ENCODE measurements at places on chromosomes 11 and 22.

- no peak for DNase-seq
Observed at GRCh38 chr11:67287355-67288197, 1.5 kb upstream of the ANKRD13D start.

- DNase-seq = no peak
Observed at GRCh38 chr22:37425369-37425768, 1.9 kb downstream of the ELFN2 start.

DNA sequence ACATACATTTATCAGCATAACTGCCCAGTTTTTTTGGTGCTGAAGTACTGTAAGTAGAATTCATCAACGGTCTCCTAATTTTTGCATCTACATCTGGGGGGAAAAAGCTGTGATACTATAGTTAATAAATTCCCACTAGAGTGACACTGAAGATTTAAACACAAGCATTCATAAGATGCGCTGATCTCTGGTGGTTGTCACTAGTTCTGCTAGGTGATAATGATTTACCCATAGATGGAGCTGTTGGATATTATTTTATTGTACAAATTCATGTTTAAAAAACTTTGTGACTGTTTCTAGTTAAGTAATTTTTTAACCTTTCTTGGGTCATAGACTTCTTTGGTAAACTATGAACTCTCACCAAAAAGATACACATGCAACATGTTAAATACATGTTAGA, 106.6 kb downstream of the EMSY start:
- no peak for DNase-seq

GRCh38 chr11:99554232-99554903, 533.6 kb downstream of the CNTN5 start:
- no peak for DNase-seq

DNA sequence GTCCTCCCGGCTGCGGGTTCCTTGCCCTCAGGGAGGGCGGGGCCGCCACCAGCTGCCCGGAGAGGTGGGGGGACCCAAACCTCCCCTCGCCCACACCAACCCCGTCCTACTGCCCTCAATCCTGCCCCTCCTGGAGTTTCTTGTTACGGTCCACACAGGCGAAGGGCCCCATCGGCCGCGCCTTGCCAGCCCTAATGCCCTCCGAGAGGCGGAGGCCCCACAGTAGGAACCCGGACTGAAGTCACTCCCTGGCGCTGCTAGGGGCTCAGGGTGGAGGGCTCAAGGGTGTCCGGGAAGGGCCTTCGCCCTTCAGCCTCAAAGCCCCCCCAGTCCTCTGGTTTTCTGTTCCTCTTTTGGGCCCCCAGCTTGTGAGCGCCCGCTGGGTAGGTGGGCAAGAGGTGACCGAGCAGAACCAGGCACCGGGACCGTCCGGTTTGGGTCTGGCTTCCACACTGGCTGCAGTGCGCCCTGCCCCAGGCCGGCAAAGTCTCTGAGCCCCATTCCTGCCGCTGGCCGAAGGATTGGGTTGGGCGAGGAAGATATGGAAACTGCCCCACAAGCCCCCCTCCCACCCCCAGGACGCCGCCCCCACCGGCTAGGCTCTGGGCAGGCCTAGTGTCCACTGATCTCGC, 24.5 kb downstream of the DUSP8 start:
- DNase-seq = no peak

DNA sequence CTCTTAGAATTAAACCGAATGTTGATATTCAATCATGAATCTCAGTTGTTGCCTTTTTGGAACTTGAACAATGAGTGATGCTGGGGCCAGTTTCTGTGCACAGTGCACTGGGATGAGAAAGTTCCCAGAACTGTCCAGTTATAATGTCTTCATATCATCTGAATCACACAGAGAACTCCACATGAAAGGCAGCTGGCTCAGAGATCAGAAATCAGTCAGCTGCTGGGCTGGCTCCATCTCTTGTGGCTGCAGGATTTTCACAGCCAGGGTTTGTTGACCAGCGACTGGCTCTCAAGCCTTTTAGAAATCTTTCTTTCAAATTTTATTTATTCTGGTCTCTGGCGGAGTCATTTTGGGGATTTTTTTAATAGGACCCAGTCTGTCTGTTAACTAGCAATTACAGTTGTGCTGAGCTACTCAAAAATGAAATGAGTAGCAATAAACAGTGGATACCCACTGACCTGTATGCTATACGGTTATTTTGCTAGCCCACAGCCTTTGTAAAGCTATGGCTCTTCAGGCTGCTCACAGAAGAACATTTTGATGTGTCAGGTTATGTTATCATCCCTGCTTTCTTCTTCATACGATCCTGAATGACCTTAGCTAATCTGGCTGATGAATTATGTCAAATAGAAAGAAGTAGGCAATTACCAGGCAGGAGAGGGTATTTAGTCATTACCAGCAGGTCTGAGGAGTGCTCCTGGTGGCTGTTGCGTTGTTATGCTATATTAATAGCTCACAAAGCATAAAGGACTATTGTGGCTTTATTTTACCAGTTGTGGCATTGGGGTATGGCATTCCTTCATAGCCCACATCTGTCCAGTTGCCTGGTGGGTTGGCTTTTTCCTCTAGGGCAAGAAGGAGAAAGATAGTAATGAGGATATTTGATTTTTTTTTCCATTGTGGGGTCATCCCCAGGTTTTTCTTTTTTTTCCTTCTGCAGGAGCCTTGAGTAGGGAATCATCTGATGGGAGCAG, 3.6 kb downstream of the FAT3 start:
- DNase-seq = no peak

DNA sequence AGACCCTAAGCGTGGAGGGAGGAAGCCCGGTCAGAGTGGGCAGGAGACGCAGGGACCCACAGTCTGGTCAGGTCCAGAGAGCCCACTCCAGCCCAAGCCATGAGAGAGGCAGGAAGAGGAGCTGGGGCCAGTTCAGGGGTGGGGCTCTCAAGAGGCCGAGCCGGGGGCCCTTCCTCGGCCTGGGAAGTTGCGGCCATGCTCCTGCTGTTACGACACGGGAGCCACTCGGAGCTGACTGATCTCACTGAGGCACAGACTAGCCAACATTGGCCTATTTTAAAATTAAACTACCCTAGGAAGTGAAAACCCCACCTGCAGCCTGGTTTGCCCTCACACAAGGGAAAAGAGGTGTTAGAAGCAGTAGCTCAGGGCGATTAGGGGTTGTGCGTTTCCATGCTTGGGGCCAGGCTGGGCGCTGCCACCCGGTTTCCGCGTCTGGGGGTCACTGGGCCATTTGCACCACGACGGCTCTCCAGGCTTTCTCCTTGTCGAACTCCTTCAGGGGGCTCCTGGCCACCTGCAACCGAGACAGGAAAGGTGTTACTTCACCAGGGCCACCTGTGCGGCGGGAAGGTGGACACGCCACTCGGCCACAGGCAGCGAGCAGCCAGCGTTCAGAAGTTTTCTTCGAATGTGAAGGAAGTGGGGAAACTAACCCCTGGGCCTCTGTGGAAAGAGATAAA, 3.2 kb upstream of the TTLL8 start:
- no peak for DNase-seq

- DNase-seq = no peak
Observed at GRCh38 chr11:65852508-65853245, 5.3 kb downstream of the CFL1 start.

DNA sequence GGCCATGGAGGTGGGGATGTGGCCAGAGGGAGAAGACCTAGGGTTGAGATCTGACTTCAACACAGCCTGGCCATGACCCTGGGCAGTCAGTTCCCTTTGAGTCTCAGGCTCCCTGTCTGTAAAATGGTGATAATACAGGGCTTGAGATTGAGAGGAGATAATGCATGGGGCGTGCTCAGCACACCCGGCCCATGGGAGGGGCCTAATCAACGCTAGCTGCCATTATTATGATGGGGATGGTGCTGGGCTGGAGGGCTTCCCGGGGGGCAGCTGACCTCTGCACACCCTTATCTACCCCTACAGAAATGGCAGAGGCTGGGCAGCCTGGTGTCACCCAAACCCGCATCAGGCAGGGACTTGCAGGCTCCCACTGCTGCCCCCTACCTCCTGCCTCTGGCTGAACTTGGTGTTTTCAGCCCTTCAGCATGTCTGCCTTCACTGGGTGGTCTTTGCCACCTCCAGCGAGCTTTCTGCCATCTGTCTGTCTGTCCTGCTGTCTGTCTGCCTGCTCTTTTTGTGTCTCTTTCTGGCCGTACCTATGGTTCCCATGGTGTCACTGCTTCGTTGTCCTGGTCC, 84.5 kb downstream of the CACNA1I start:
- no peak for DNase-seq

DNA sequence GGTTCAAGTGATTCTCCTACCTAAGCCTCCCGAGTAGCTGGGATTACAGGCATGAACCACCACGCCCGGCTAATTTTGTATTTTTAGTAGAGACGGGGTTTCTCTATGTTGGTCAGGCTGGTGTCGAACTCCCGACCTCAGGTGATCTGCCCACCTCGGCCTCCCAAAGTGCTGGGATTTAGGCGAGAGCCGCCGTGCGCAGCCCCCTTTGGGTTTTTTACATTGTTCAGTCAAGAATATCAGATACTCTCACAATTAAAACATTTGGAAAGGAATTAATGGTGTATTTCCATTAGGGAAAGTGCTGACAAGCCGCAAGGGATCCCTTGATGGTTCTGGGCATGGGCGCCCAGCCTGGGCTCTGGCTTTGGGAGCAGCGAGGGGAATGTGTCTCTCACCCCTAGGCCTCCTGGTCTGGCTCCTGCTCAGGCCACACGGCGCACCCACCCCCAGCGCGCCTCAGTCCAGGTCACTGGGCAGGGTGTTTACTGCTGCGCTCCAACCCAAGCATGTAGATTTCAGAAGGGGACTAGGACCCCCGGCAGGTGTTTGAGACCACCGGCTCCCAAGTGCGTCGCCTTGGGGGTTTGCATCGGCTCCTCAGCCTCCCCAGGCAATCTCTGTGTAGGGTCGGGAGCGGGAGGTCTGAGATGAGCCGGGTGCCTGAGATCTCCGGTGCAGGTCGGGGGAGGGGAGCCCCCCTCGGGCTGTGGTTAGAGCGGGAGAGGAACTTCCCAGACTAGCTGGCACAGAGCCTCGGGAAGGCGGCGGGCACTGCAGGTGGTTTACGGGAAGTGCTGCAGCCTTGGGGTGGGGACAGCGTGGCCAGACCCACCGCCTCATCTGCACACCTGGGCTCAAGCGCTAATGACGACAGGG, 809 bp upstream of the IRF7 start:
- DNase-seq = no peak

- DNase-seq = no peak
Observed at GRCh38 chr22:17968126-17968525, 56.2 kb downstream of the MICAL3 start.

DNA sequence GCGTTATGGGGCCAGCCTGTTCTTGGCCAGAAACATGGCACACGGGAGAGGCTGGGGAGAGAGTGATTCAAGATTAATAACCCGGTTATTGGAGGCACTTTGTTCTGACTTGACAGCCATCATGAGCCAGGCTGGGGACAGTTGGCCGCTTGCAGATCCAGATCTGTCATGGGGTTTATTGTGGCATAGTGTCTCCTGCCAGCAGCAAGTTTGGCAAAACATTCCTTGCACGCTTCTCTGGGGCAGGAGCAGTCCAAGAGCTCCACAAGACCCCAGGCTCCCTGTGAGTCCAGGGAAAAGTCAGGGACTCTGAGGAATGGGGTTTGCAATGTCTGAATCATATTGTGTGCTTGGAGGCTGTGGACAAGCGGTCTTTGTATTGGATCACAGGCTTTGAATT, 270.4 kb downstream of the MIAT start:
- no peak for DNase-seq

DNA sequence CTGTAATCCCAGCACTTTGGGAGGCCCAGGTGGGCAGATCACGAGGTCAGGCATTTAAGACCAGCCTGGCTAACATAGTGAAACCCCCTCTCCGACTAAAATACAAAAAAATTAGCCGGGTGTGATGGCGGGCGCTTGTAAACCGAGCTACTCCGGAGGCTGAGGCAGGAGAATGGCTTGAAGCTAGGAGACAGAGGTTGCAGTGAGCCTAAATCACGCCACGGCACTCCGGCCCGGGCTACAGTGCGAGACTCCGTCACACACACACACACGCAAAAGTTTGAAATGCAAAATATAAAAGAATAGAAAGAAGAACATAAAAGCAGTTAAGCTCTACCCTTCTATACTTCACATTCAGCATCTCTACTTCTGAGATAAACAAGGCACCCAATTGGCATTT, 1165.9 kb upstream of the CNTN5 start:
- no peak for DNase-seq
